Right ventricle myocardium inferior (tissue), 1 donor: ENCODE measurements at places on chromosomes 4 and X. TPM values are rescaled to one million over a fixed set of nuclear protein-coding genes. Genes with fewer than 3 reads are reported as not detected.

The AADAT gene
- 1.4 TPM for total RNA-seq

DNA sequence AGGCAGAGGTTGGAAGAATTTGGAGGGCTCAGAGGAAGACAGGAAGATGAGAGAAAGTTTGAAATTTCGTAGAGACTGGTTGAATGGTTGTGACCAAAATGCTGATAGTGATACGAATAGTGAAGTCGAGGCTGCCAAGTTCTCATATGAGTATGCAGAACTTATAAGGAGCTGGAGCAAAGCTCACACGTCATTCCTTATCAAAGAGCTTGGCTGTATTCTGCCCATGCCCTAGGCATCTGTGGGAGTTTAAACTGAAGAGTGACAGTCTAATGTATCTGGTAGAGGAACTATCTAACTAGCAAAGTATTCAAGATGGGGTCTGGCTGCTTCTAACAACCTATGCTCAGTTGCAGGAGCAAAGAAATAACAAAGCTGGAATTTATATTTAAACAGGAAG, 102.1 kb downstream of the PCDH18 start:
- no peak for DNase-seq

- no peak for DNase-seq
Observed at GRCh38 chr4:145623831-145624230, 4.6 kb downstream of the MMAA start.

The MTNR1A gene
- not detected for total RNA-seq

DNA sequence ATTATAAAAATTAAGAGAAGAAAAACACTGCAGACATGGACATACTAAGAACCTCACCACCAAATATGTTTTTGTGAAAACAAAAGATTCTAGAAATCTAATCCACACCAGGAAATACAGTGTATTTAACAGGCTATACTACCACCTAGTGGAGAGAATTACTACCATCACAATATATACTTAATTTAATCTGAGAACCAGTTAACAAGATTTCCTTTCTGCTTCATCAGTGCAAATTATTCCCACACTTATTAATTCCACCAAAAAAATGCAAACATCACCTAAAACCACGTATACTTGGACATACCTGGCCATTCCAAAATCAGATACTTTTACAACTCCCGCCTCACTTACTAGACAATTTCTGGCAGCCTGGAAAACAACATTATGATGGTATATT, 7.0 kb upstream of the TXK start:
- DNase-seq, result no peak

The ZDHHC15 gene
- 3.1 TPM for total RNA-seq

DNA sequence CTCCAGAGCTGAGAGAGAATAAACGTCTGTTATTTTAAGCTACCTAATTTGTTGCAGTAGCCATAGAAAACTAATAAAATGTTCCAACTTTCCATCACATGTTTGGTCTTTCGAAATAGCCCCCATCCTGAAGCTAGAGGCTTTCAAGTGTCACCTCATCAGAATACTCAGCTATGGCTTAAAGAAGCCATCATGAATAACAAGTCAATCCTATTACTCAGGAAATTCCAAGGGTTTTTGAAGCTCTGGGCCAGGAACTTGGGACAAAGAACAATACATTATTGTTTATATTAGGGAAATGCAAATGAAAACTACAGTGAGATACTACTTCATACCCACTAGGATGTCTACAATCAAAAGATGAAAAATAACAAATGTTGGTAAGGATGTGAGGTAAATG, 42.2 kb downstream of the TBCK start:
- no peak for DNase-seq

The FAM47A gene
- total RNA-seq, result not detected

The DMD gene
- total RNA-seq, result 116 TPM

DNA sequence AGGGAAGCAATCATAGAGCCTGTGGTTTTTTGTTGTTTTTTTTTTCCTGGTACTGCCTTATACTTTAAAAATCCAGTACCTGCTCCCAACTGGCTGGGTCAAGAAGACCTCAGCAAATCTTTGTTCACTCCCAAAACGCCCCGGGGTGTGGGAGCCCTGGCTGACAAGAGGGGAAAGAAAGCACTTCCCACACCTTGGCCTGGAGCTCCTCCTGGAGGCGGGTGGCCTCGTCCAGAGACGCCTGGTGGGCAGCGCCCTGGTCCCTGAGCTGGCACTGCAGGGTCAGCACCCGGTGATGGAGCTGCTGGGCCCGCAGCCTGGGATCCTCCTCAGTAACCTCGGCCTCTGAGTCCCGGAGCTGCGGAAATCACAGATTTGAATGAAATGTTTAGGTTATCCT, 38.2 kb downstream of the C4orf50 start:
- no peak for DNase-seq

DNA sequence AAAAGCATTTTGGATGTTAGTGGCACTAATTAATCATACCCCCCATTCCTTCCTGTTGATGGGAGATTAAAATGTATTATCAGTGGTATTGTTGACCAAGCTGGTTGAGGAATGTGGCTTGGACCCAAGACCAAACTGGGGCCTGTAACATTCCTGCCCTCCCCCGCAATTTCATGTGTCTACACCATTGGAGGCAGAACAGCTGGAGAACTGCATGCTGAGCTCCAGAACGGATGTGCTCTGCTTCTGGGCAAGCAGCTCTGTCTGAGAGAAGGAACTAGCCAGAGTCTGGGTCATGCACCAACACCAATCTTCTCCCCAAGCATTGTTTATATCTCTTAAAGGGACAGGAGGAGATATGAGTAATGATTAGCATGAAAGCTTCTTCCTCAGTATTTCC, 185.5 kb downstream of the CEP135 start:
- DNase-seq, result no peak

DNA sequence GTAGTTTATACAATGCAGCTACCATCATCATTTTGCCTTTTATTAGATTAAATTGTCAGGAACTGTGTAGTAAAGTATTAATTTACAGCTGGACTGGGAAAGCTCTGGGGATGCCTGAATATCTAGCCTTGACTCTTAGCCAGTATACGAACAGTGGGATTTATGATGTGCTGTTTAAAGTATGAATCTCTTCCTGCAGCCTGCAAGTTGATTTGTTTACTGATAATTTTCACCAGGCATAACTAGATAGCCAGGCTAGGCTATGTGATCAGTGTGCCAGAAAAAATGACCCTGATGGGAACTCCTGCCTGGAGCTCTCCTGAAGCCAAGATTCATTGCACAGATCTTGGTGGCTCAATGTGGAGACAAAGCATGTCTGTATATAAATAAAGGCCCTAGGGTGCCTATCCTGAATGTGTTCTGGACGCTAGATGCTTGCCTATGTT, 119.2 kb downstream of the SCLT1 start:
- no peak for DNase-seq

The MAPK10 gene
- 4.1 TPM for total RNA-seq
